ENCODE measurements at places on chromosomes 12 and 14.

DNA sequence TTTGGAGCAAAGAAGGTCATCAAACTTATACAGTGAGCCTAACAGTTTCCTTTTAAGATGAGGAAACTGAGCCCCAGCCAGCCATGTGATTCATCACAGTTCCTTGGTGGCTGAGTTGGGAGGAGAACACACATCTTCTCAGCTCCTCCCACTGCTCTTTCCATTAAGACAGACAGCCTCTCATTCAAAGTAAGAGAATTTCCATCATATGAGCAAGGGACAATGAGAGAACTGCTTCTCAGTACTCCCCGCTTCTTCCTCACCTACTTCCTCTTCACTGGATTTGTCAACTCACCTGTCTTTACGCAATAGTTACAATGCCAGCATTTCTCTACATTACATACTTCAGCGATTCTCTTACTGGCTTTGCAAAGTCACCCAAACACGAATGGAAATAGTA lies 2.2 kb downstream of the IFNG start:
- DNase-seq, result no peak

DNA sequence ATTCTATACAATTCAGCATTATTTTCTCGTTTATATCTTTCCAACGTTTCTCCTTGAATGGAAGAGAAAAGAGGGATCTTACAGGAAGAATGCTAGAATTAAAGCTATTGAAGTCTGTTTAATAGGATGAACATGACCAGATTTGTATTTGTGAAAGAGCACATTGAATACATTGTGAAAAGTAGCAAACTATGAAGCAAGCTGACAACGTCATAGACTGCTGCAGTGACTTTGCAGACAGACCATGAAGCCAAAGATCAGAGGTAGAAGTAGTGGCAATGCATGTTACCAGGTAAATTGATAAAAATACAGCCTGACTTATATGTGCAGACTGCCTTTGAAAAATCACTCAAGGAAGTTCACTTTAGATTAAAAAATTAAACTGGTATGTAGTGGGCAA lies 146.1 kb downstream of the RASSF9 start:
- no peak for DNase-seq

GRCh38 chr12:79367032-79367589 lies 323.7 kb downstream of the PAWR start:
- DNase-seq, result no peak

- no peak for DNase-seq
Observed at GRCh38 chr14:99006276-99006675, 265.7 kb downstream of the BCL11B start.

DNA sequence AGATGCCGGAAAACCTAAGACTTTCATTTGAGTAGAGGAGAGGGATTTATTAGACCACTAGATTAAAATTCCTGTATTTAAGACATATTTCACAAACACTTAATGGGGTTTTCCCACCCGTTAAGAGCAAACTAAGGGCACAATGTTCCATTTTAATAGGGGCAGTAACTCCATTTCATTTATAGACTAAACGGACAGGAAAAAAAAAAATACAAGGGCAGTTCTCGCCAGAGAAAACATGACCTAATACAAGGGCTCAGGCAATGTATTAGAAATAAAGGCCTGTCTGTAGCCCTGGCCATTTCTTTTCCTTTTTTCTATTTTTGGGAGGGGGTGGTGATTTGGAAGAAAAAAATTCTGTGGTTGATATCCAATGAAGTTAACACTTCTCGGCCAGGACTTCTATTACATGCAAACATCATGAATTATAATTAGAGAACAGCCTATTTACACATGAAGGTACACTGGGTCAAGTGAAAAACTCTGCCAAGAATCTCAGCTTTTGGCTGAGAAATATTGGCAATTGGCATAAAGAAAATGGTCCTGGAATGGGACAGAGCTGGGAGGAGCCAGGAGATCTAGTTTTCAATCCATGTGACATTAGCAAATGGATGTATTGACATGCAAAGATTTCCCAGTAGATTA lies 641.1 kb upstream of the TBX3 start:
- DNase-seq, result no peak

GRCh38 chr12:86669010-86669409 lies 412.8 kb upstream of the MGAT4C start:
- no peak for DNase-seq

- DNase-seq, result no peak
Observed at GRCh38 chr14:53533384-53533970, 380.4 kb upstream of the DDHD1 start.

DNA sequence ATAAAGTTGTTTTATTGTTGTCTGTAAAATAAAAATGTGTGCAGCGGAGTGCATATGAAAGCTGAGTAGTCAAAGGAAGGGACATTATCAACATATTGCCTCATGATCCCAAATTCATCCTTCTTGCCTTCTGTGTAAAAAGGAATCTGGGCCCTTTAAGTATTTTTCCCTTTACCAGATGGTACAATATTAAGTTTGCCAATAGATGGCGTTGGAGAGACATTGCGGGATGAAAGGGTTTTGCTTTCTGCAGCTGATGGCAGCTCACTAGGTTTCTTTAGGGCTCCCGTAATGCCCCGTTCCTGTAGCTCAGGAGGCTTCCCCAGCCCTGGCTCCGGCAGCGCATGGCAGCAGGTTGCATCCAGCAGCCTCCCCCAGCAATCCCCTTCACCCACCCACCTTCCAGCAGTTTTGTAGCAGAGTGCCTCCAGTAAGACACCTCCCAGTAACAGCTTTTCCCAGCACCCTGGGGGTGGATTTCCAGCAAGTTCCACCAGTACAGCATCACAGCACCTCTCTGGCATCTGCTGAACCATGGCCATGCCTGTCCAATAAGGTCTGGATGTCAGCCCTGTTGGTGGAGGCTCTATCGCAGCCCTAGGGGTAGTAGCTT lies 354.4 kb downstream of the MED13L start:
- peak; percentile 44 for DNase-seq

DNA sequence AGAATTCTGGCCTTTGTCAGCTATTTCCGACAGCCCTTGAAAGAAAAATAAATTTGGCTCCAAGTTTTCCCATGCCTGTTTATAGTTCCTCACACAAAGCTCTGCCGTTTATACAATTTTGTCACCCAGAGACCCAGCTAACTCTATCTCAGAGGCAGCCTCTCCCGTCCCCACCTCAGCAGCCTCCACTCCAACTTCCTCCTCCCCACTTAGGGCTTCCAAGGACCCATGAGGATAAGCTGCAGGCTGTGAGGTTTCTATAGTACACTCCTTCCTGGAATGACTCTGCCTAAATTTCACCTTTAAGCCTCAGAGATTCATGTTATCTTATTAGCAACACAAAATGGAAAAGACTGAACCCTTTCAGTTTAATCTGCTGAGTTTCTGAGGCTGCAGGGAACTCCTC lies 71.8 kb downstream of the TTC9 start:
- DNase-seq, result no peak

DNA sequence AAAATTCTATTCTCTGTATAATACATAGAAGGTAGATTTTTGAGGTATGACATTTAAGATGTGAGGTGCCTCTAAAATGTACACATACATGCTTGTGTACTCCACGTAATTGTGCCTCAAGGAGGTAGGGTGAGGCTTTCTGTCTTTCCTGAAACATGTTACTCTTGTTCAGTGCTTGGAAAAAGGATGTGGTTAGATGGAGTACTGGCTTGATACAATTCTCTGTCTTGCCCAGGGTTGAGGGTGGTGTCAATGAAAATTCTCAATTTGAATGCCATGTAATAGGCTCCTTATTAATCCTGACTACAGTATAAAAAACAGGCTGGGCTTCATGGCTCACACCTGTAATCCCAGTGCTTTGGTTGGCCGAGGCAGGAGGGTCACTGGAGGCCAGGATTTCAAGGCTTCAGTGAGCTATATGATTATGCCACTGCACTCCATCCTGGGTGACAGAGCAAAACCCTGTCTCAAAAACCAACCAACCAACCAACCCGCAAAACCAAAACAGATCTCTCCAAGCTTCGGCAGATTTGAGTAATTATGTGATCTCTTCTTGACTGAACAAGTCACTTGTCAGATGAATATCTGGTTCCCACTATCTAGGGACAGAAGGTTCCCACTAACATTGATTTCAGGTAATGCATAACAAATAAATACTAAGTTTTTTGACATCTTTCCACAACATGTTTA lies 41.6 kb downstream of the RCOR1 start:
- no peak for DNase-seq

DNA sequence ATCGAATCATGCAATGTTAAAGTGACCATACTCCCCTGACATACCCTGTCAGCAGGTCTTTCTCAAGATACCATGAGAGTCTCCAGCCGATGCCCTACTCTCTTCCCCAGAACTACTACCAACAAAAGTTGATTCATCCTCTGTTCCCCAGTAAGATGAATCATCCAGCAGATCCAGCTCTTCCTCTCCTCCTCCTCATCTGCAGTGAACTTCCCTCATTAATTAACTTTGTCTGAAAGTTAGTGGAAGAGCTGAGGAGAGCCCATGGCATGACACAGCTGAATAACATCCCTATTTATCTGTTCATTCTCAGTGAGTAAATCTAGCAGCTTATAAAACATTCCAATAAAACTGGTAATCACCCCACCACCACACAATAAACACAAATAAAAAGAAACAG lies 213.4 kb downstream of the EGLN3 start:
- DNase-seq, result no peak

GRCh38 chr14:63192085-63192484 lies 12.2 kb upstream of the RHOJ start:
- no peak for DNase-seq

- no peak for DNase-seq
Observed at GRCh38 chr14:45145214-45145613, 9.5 kb downstream of the FANCM start.

- peak; percentile 36 for DNase-seq
Observed at GRCh38 chr12:47742253-47742825, 16.3 kb downstream of the RAPGEF3 start.

GRCh38 chr14:65501328-65501727 lies 88.8 kb downstream of the FUT8 start:
- DNase-seq, result no peak

DNA sequence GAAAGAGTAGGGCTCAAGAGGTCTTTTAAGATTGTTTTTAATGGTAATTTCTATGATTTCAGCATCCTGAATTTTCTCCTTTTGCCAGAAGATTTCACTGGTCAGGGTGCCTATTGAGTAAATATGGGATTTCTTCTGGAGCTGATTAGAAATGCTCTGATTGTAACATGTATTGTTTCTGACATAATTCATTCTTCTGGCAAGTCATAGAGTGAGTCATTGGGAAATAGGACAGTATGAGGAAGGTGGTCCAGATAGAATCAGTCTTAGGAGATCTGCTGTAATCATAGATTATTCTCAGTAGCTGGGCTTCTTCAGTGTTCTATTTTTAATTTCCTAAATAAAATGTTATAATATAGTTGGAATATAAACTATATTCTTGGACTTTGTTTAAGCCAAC lies 182.0 kb upstream of the NAV3 start:
- DNase-seq, result no peak

GRCh38 chr14:51035611-51036192 lies 59.2 kb downstream of the TRIM9 start:
- no peak for DNase-seq

GRCh38 chr14:29937116-29937515 lies 9.5 kb upstream of the PRKD1 start:
- no peak for DNase-seq

Data from NCI-H524 (cell line).